ENCODE measurements at places on chromosomes 6 and 20.

- no peak for DNase-seq
Observed at GRCh38 chr6:3370361-3371221, 86.3 kb downstream of the SLC22A23 start.

- no peak for DNase-seq
Observed at GRCh38 chr6:82963191-82963925, 102.3 kb downstream of the UBE3D start.

GRCh38 chr6:130513770-130514169, 148.0 kb downstream of the TMEM200A start:
- DNase-seq: no peak

- DNase-seq: no peak
Observed at GRCh38 chr6:136593748-136594490, 43.7 kb upstream of the MAP7 start.

GRCh38 chr6:111791415-111791814, 81.8 kb downstream of the FYN start:
- no peak for DNase-seq

- no peak for DNase-seq
Observed at GRCh38 chr20:4434681-4435080, 287.0 kb upstream of the PRND start.

DNA sequence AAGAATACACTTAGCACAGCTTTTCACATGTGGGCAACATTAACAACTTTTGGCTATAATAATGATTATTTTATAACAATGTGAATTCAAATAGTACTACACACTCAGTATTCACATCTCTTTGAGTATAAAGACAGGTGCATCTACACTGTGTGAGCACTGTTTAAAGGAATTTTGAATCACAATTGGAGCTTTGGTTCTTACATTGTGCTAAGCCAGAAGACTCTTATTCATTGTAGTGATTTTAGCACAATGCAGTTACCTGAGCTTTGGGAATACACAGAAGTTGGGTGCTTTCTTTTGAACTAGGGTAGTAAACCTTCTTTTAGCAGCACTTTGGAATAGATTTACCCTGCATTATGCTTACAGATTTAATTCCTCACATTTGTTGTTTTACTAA, 20.5 kb downstream of the RIMS1 start:
- no peak for DNase-seq

DNA sequence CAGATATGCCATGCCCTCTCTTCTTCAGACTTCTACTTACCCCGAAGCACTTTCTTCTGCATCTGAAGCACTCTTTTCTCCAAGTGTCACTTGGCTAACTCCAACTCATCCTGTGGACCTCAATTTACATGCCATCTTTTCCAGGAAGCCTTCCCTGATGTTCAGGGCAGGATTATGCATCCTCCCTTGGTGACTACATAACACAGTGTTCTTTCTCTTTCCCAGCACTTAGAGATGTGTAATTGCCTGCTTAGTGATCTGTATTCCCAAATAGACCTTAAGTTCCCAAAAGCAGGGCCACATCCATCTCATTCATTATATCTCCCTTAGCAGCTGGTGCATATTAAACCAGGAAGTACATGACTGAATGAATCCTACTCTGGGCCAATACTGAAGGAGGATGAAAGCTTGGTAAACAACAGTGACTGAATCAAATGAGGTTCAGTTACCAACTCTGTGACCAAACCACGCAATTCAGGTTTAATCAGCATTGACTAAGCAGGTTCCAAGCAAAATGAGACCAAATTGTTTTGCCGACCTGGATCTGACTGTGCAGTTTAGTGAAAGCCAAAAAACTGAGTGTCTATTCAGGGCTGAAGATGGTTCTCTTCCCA, 121.4 kb upstream of the TCF21 start:
- DNase-seq: no peak

GRCh38 chr6:110214338-110214737, 34.1 kb downstream of the CDC40 start:
- no peak for DNase-seq

- DNase-seq: no peak
Observed at GRCh38 chr6:112600168-112600567, 253.0 kb downstream of the RFPL4B start.

DNA sequence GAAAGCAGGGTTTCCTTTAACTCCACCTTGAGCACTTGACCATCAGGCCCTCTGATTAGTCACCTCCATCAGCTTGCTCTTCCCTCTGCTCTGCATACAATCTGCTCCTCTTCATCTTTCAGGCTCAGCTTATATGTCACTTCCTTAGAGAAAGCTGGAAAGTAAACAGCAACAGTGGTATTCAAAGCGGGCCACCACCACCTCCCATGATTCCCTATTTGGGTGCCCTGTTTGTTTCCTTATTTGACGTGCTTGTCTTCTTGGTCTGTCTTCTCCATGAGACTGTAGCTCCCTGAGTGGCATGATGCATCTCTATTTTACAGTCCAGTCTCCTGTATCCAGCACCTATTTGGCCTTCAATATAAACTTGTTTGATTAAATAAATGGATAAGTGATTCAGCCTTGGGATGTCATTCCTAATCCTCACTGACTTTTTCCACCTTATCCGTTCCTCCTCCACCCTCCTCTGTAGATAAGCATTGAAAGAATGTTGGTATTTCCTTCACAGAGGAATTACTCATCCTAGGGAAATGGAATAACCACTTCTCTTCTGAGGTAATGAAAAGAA, 102.8 kb upstream of the SGK1 start:
- no peak for DNase-seq

- no peak for DNase-seq
Observed at GRCh38 chr6:88013015-88013414, 34.6 kb upstream of the SPACA1 start.

DNA sequence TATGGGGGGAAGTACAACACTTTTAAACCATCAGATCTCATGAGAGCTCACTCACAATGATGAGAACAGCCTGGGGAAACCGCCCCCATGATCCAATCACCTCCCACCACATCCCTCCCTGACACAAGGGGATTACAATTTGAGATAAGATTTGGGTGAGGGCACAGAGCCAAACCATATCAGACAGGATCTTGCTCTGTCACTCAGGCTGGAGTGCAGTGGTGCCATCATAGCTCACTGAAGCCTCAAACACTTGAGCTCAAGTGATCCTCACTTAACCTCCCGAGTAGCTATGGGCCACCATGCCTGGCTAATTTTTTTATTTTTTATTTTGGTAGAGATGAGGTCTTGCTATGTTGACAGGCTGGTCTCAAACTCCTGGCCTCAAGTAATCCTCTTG, 5.1 kb upstream of the IYD start:
- DNase-seq: no peak

GRCh38 chr6:42808492-42809483, 26.9 kb downstream of the BICRAL start:
- no peak for DNase-seq

DNA sequence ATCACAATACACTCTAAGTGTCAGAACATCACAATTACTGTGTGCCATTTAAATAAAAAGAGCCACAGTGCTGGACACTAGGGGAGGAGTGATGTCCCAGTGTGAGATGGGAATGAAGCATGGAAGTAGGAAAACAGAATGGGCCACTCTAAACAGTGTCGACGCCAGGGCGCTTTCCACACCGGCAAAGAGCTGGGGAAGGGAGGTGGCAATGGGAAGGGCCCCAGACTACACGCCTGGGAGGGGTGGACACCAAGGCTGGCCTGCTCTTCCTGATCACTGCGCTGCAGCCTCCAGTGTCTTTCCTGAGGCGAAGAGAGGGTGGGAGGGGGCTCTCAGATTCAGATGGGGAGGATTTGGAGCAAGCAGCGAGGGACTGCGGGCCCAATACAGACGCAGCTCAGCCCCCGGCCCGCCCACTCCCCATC, 75.9 kb downstream of the ERMARD start:
- no peak for DNase-seq

DNA sequence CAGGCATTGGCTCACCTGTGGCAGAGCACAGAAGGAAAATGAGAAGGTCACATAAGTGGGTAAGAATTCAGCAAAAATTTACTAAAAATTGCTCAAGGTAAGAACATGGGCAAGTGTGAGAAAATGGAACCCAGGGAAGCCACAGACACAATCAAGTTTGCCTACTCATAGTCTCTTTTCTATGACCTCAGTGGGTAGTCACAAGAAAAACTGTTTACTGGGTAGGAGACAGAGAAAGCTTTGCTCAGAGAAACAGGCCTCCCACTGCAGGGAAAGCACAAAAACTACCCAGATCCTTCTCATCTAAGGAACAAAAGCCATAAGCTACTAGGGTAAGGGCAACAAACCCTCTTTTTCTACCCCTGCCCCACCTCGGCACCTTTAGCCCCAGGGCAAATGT, 35.2 kb downstream of the FAM184A start:
- DNase-seq: no peak

DNA sequence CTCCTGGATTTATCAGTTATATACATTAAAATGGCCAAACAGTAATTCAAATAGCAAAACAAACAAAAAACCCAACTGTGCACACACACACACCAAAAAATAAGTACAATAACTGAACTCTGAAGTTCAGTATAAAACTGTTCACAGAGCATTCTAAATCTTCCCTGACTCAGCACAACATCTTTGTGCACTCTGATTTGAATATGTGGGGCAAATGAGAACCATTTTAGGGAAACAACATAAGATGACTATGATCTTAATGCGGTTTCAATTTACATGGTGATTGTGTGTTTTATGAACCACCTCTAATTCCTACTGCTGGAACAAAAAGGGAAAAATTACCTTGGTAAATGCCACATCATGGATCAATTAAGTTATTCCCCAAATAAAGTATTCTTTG, 41.7 kb downstream of the PLAGL1 start:
- no peak for DNase-seq

DNA sequence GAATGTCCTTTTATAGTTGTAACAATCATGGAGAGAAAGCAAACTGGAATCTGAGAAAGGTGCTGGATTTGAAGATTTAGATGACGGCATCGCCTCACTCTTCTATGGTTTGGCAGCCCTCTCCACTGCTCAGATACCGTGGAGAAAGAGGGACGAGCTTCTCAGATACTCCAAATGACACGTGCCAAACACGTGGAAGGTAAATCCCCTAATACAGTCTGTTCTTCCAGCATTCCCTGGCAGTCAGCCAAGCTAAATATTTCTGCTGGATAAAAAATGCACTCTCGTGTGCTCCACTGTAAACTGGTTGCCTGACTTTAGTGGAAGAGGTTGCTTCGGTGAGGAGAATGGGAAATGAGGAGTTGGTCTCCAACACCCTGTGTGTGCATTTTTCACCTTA, 16.7 kb upstream of the PRDM1 start:
- no peak for DNase-seq

- DNase-seq: no peak
Observed at GRCh38 chr6:52317841-52318581, 33.5 kb upstream of the MCM3 start.

DNA sequence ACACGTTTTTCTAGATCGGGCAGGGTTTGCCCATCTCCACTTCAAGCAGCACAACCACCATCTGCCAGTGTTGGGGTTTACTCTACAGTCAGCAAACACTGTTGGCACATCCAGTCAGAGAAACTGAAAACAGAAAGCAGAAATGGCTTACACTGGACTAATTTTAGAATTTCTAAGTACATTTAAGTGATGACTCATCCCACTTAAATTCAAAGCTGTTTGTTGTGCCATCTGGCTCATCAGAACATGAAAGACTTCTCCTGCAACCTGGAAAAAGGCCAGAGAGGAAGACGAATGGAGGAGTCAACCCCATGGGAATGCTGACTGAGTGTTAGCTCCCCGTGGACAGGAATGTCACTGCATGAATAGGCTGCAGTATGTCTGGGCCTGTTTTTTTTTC, 21.8 kb downstream of the FAM209B start:
- DNase-seq: no peak

- no peak for DNase-seq
Observed at GRCh38 chr6:52328303-52328662, 33.7 kb upstream of the PAQR8 start.

DNA sequence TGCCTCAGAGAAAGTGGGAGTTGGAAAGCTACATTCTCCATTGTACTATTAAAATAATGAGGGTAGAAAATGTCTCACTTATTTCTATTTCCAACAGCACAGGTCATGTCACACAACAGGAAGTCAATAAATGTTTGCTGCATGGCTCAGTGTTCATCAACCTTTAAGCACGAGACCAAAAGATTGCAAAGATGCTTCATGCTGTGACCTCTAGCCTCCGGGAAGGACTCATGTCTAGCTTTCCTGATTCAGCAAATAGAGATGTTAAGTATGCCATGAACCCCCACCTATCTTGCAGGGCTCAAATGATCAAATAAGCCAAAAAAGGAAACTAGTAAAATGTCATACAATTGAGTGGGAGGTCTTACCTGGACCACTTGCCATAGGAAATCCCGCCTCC, 57.4 kb downstream of the NCOA6 start:
- no peak for DNase-seq

DNA sequence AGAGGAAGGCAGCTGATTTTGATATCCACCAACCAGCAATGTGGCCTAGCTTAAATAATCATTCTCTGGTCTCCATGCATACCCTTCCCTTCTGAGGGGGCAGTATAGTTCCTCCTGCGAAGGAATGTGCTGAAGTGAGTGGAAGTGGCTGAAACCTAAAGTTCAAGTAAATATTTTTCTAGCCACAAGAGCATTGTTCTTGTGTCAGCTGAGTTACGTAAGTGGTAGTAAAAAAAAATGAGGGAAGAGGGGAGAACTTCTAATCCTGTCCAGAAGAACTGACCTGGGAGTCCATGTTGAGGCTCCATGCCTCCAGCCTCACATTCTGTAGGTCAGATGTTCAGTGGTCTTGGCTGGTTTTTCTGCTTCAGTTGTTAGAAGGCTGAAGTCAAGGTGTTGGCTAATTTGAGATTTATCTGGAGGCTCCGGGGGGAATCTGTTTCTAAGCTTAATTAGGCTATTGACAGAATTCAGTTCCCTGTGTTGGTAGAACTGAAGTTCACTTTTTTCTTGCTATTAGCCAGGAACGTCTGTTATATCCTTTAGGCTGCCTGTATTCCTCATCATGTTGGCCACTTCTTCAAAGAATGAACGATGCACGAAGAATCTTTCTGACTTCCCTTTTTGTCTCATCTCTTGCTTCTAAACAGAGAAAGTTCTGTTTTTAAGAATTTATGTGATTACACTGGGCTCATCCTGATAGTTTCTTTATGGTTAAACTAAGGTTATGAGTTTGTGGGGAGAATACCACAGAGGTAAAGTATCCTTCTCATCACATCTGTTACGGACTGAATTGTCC, 207.1 kb upstream of the PRSS16 start:
- DNase-seq: no peak

DNA sequence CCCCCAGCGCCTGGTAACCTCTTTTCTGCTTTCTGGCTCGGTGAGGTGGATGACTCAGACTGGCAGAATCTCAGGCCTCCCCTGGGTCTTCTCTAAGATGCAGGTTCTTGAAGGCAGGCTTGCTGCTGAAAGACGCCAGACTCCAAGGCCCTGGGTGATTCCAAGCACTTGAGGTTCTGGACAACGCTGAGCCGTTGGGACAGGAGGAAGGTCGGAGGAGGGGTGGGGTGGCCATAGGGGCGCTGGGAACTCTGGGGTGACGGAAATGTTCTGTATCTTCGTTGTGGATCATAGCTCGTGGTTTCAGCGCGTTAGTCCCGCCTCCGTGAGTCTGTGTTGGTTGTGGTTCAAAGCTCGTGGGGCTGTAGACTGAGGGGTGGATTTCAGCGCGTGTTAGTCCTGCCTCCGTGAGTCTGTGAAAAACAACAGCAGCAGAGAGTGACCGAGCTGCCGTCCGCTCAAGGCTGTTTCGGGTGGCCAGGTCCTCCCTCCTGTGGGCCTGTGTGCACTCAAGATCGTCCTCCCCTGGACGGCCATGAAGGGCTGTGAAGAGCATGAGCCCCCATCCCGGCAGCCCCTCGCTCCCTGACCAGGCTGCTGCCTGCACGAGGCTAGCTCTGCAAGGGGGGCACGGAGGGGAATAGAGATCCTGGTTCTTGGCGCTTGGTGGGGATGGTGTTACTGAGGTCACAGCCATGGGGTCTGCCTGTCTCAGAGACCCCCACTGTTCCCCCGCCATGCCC, 7.7 kb downstream of the NTSR1 start:
- DNase-seq: no peak
